ENCODE measurements at places on chromosomes 4 and X. TPM values are rescaled to one million over a fixed set of nuclear protein-coding genes. Genes with fewer than 3 reads are reported as not detected.
A peak's percentile ranks its signal among the peaks of the same experiment; 100 is the strongest.

GRCh38 chr4:104915864-104916263, 230.8 kb upstream of the TET2 start:
- no peak for DNase-seq

GRCh38 chr4:16264798-16265197, 38.5 kb upstream of the TAPT1 start:
- peak; percentile 25 for DNase-seq

DNA sequence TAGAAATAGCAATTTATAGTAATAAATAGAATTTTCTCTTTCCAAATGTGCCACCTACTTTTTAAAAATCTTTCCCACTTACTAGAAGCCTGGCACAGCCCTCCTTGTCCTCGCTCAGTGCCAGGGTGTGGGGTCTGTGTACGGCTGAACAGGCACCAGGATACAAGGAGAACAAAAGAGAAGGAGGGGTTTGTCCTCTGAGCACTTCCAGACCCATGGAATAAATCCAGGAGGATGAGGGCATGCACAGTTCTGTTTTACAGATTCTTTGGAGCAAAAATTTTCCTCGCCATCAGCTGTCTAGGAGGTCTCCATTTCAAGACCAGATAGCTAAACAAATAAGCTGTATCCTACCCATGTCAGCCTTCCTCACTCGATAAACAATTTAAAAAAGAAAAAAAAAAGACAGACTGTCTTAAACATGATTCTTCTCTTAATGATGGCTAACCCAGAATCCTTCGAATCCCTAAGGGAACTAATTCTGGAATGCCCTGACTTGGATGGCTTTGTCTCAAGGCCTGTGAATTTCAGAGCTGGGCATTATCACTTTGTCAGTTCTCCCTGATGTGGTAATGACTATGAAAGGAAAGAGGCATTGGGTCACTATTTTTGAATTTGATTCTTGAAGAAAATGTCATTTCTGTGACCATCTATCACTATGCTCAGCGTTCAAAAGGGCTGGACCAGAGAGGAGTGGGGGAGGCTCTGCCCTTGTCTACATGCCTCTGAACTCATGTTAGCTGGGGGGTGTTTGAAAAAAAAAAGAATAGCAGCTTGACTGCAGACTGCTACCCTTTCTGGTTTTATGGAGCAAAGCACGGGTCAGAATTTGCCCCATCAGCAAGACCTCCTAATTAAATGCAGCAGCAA, 151.0 kb downstream of the DCTD start:
- no peak for DNase-seq

DNA sequence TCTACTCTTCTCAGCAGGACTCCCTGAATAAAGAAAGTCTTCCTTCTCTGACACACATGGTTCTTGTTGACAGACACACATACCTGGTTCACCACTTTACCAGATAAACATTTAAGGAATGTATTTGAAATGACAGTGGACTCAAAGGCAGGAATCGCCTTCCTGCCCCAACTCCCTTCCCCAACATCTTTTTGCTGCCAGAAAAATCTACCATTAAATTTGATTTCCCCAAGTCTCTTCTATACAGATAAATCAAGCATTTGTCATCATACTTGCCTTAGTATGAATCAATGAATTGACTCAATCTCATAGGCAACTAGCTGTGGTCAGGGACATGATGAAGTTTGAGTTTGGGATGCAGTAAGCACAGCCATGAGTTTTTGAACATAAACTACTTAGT, 23.3 kb upstream of the ANXA5 start:
- no peak for DNase-seq

The PORCN gene
- total RNA-seq = 18.3 TPM

GRCh38 chr4:168859100-168859499, 151.0 kb downstream of the CBR4 start:
- no peak for DNase-seq

DNA sequence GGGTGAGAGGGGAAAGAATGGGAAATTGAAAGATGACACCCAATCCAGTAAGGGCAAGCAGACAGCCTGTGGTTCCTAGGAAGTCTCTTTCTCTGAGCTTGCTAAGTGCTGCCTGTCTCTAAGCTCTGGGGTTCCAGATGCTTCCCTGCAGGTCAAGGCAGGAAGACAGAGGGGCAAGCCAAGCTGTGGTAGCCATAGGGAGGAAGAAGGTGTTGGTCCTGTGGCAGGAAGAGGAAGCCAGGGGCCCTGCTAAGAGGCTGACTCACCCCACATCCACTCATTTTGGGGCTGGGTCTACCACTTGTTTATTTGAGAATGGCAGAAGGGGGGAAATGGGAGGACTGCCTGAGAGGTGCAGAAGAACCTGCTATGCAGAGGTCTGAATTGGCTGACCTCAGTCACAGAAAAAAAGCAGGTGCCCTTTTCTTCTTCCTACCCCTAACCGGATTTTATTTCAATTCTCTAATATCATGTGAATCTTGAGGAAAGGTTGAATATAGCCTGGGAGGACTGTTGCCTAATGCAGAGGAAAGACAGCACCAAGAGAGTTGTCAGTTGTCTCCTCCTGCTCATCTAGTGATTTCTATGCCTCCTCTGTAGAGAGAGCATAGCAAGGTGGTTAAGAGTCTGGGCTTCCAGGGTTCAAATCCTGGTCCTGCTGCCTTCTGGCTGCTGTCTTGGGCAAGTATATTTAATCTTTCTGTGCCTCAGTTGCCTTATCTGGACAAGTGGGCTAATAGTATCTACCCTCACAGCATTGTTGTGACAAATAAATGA, 27.4 kb downstream of the HOPX start:
- DNase-seq = no peak

The SSX1 gene
- not detected for total RNA-seq

The SLC7A11 gene
- total RNA-seq = 181 TPM

The UBA1 gene
- 105 TPM for total RNA-seq

GRCh38 chrX:96464880-96465558, 219.6 kb upstream of the DIAPH2 start:
- DNase-seq = peak; percentile 23

DNA sequence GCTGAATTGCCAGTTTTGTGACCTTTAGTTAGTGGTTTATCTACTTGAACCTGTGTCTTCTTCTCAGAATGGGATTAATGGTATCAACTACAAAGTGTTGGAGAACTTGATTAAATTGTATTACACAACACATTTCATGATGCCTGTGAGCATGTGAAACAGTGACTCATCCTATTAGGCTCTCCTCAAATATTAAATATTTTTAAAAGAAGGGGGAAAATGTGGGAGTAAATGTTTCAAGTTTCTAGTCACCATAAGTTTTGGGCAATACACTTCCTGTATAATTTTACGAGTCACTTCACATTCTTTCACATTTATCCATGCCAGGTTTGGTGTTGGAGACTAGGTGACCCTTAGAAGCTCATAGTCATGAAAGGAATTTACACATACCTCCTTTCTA, 147.0 kb downstream of the HS3ST1 start:
- no peak for DNase-seq

The PNCK gene
- 4.4 TPM for total RNA-seq

GRCh38 chr4:149065753-149066152, 623.5 kb upstream of the NR3C2 start:
- DNase-seq = no peak

The MBNL3 gene
- 12.2 TPM for total RNA-seq

GRCh38 chrX:74138943-74139342, 165.0 kb upstream of the ZCCHC13 start:
- no peak for DNase-seq

The MAGEC1 gene
- total RNA-seq = 6.7 TPM

- no peak for DNase-seq
Measured at GRCh38 chrX:53047228-53047627, 1.4 kb upstream of the GPR173 start.

The MMRN1 gene
- not detected for total RNA-seq

The SMARCA1 gene
- total RNA-seq = 48.5 TPM

The DCLK2 gene
- 6.5 TPM for total RNA-seq

The HSFX4 gene
- not detected for total RNA-seq

GRCh38 chr4:71217688-71218087, 121.1 kb upstream of the SLC4A4 start:
- DNase-seq = no peak

GRCh38 chr4:141090473-141090872, 42.8 kb downstream of the RNF150 start:
- no peak for DNase-seq

DNA sequence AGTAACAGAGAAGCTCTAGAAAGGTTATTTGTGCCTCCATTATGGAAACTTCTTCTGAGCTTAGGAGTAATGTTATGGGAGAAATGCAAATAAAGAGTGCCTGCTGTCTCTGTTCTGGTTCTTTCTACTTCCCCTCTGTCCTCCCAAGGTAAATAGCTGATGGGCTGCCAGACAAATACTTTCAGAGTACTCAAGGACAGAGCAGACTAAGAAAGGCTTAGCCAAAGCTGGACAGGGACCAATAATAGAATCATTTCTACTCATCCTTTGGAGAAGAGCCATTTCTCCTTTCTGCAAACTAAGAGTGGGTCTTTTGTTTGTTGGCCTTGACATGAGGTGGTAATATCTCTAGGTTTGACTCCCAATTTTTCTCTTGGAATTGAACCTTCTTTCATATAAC, 136.1 kb downstream of the MID1IP1 start:
- DNase-seq = no peak

DNA sequence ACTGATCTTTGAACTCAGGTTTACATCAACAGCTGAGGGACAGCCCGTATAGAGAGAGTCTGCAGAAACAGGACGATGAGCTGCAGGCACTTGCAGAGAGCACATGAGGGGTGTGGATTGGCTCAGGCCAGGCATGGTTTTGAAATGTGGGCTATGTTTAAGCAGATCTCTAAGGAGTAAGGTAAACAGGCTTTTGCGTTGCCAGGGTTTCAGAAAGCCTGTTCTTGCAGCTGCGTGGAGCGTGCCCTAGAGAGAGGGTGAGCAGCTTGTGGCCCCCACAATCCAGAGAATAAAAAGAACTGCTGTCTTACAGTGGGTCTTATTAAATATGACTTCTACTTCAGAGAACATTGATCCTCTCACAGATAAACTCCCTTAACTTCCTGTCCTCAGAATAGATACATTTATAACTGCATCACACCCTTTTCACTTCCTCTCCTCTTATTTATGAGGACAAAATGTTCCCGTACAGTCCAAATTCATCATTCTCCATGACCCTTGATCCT, 64.1 kb downstream of the TMA16 start:
- no peak for DNase-seq

The FMR1NB gene
- not detected for total RNA-seq

- no peak for DNase-seq
Measured at GRCh38 chr4:7827566-7827965, 112.1 kb downstream of the AFAP1 start.

DNA sequence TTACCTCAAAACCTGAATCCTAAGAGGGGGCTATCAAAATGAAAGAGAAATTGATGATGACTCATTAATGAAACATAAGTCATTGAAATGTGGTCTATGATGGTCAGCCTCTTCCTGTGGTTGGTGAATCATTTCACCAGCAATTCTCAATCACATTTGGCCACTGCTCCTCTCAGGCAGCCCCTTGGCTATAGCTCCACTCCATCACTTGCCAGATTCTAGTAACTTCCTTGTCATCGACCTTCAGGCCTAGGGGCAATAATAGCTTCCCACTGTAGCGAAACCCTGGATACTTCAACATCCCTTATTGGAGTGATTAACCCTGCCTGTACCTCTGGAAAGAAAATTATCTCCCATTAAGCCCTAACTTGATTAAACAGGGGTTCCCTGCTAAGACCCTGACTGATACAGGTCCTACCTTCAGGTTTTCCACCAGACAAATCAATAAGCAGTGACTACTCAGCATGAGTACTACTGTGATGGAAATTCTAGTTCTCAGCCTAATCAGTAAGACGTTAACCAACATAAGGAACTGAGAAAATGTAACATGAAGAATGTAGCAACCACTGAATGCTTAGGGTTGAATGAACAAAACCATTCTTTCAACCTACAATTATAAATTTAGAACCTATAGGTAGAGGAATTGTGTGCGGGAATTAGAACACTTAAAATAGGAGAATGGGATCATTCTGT, 30.4 kb downstream of the ADH7 start:
- peak; percentile 70 for DNase-seq

DNA sequence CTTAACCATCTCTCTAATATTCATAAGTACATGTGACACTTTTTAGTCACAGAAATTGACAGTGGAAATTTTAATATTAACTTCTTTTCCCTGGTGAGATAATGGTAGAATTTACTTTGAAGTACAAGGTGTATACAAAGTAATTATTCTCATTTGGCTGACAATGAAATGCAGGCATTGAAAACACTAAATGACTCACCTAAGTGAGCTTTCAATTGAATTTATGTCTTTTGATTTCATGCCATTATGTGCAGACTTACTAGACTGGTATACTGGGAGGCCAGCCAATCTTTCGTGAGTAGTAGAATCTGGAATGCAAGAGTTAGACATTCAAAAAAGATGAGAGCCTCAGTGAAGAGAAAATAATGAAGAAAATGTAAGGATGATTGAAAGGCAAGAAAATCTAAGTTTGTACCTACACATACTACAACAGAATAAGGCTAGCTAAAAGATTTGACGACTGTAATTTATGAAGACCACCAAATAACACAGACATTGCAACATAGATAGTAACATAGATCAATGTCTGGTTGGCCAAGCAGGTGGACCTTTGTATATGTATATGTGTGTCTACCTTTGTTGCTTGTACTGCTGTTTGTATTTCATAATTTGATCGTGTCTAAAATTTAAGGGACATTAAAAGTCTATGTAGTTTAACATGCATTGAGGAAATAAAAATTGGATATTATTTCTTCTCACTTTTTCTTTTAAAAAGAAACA, 459.7 kb downstream of the IL15 start:
- DNase-seq = peak; percentile 73

DNA sequence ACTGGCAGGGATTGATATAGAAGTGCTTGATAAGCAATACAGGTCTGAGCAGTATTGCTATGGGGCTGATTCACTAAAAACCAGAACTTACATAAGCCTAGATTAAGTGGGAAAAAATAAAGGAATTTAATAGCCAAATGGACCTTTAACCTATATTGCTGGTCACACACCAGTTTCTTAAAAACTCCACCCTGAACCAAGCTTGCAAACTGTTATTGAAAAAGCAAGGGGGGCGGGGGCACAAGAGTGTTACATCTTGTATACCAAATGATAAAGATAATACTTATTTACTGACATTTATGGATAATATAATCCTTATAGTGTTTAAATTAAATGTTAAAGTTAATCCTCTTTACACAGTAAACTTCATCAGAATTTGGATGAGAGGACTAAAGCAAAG, 40.3 kb upstream of the PITX2 start:
- no peak for DNase-seq

GRCh38 chrX:138856881-138857604, 145.5 kb upstream of the FGF13 start:
- peak; percentile 7 for DNase-seq

DNA sequence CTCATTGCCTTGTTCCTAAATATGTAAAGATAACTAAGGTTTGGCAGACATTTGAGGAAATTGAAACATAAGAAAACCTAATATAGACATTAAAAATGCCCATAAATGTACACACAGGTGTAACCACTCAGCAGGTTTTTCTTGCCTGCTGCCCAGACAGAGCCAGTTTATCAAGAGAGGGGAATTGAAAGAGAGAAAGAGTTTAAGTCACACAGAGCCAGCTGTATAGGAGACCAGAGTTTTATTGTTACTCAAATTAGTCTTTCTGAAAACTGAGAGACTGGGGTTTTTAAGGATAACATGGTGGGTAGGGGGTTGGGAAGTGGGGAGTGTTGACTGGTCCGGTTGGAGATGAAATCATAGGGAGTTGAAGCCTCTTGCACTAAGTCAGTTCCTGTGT, 119.0 kb downstream of the CFAP299 start:
- no peak for DNase-seq

Measured in H4 (cell line).